ENCODE measurements at places on chromosomes 5 and 9.

DNA sequence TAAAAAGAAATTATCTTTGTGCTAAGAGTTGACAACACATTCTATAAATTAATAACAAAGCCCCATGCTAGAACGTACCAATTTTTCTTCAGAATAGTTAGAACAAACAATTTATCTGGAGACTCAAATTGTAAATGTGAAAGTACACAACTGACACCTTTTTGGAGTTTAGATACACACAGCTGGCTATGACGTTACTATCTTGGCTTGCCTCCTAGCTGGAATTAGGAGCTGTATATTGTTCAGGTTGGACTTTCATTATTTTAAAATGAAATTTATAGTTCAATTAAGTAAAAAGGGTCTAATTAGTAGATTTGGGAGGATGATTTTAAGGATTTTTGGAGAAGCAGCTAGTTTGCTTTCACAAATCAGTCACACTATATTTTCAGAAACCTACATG is 393.9 kb upstream of the RIOK2 start:
- DNase-seq: no peak

DNA sequence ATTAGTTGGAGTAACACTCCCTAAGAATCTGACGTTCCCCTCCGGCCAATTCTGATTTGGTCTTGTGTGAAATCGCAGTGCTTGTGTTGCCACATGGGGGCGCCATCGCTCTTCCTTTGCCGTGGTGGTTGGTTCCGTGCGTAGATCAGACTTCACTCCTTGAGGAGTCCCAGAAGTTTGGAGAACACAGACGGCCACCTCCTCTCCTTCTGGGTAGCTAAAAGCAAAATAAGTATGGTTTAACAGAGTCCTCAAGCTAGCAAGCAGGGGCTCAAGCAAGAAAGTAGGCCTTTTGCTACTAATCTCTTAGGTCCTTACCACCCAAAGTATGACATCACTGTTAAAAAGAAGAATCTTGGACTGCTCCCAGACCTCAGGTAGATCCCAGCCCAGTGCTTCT is 59.5 kb downstream of the HSPA4 start:
- peak; percentile 41 for DNase-seq

DNA sequence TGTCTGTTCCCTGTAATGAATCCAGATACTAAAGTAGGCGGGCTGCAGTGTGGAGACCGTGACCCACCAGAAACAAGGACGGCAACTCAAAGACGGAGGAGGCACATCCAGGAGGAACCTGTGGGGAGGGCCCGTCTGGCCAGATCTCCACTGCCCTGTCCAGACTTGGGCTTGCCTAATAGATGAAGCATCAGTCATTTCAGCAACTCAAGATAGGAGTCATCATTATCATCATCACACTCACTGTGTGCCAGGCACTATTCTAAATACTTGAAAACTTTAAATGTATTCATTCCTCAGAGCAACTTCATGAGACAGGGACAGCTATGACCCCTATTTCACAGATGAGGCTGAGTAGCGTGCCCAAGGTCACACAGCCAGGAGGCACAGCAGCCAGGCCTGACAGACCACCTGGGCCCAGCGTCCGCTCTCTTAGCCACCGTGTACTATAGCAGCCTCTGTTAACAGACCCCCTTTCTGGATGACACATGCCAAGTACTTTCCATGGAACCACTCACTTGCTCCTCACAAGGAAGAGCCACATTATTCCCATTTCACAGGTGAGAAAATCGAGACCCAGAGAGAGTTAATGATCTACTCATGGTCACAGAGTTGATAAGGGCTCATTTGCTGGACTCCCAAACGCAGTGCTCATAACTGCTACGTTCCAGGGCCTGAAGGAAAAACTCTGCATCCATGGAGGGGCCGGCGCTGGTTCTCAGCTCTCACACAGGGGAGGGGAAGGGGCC is 4.9 kb upstream of the IL4 start:
- DNase-seq: no peak

DNA sequence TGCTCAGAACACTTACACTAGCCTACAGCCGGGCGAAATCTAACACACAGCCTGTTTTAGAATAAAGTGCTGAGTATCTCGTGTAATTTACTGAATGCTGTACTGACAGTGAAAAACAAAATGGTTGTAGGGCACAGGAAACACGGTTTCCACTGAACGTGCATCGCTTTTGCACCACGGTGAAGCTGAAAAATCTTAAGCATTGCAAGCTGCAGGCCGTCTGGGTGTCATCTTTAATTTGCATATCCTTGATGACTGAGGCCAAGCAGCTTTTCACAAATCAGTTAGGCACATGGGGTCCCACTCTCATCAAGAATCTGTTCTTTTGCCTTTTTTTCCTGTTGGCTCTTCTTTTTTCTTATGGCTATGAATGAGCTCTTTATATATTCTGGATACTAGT is 58.2 kb downstream of the CAMSAP1 start:
- no peak for DNase-seq

GRCh38 chr5:23703940-23704855 is 196.8 kb downstream of the PRDM9 start:
- no peak for DNase-seq

DNA sequence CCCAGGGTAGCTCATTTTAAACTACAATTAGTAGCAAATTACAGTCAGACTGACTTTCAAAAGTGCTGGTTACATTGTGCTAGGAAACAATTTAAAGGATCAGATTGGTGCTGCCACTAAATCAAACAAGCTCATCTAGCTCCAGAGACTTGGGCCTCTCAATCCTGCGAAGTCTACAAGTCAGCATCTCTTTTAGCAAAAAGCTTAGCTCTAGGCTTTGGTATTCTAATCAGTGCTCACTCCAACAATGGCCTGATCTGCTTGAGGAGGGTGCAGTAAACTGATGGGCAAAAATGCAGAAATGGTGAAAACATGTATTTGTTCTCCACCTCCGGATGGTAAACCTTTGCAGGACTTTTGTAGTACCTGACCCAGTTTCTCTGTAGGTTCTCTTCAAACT is 47.0 kb upstream of the SEMA6A start:
- no peak for DNase-seq

DNA sequence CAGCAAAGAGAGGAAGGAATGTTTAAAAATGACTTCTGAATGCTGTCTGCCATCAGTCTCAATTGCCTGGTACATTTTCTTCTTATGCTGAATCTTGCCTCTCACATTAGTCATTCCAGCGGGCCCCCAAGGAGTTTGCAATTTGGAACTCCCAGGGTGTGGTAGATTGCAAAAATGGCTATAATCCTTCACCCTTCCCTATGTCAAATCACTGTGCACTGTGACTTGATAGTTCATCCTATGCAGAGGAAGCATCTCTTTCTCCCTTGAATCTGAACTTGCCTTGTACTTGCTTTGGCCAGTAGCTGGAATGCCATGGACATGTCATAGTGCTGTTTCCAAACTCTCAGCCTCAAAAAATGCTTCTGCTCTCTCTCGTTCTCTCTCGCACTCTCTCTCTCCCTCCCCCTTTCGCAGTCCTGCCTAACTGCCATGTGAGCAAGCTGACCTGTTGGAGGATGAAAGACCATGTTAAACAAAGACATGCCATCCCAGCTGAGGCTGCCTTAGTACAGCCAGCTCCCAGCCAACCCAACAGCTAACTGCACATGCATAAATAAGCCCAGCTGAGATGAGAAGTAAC is 284.0 kb upstream of the TLE4 start:
- DNase-seq: no peak

DNA sequence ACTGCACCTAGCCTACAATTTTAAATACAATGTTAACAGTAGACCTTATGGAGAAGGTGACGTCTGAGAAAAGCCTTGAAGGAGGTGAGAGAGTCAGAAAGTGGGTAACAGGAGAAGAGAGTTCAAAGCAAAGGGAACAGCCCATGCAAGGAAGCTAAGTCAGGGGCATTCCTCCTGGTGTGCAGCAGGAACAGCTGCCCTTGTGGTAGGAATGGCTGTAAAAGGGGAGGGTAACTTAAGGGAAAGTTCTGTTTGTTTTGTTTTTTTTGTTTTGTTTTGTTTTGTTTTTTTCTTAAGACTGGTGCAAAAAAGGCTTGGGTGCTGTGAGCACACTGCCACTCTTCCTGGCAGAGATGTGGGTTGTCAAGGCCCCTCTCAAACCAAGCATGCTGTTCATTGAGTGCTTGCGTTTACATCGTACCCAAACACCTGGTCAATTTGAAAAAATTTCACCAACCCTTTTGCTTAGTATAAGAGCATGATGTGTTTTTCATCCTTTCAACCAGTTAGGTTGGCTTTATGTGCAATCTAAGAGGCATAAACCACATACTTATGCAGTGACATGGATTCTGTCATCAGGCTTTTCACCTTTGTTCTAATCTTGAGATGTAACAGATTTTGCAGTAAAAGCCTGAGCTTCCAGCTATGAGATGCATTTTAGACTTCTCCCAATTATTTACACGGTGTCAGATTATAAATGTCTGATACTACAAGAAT is 279.7 kb downstream of the GLIS3 start:
- no peak for DNase-seq

DNA sequence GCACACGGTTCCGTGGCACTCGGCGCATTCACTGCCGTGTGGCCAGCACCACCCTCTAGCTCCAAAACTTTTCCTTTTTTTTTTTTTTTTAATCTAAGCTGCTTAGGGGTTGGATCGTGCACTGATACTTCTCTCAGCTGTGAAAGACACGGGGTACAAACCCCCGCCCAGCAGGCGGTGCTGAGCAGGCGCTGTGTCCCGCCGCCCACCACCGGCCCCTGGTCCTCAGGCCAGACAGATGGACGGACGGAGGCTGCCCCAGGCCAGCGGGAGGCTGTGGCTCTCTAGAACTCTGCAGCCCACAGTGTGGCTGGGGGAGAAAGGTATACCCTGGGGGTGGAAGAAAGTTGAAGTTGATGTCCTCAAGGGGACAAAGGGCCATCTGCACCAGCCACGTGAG is 6.2 kb downstream of the AGPAT2 start:
- no peak for DNase-seq

DNA sequence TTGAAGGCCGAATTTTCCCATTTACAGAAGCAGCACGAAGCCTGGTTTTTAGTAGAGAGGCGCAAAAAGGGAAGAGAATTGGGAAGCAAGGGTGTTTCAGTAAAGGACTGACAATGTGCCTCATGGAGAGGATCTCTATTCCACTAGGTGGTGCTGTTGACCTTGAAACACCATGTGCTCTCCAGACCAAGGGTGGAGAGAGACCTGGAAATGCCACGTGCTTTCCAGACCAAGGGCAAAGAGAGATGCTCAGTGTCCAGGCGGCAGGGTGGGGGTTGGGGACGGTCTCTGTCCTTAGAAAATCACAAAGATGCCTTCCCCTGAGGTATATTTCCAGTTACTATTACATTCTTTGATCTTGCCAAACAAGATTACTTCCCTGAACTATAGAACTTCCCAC is 425.3 kb downstream of the CSNK1G3 start:
- DNase-seq: no peak

GRCh38 chr5:75660678-75661465 is 49.6 kb downstream of the ANKDD1B start:
- DNase-seq: no peak

DNA sequence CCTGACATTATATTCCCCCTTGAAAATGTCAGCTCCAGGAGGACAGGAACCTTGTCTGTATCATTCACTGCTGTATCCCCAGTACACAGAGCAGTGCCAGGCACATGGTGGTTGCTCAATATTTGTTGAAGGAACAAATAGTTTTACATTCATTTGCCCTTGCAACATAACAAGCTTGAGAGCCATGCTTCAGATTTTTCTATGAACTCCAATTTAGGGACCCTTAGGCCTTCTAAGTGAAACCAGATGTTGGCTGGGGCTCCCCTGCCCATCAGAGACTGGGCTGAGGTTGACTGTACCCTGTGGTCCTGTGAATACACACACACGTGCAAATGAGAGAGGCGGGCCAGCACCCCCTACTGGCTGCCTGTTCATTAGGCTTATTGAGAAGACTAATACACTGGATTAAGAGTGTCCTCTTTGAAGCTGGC is 214.9 kb upstream of the WWC1 start:
- DNase-seq: no peak

- DNase-seq: no peak
Observed at GRCh38 chr5:171702135-171702770, 83.4 kb upstream of the SMIM23 start.

DNA sequence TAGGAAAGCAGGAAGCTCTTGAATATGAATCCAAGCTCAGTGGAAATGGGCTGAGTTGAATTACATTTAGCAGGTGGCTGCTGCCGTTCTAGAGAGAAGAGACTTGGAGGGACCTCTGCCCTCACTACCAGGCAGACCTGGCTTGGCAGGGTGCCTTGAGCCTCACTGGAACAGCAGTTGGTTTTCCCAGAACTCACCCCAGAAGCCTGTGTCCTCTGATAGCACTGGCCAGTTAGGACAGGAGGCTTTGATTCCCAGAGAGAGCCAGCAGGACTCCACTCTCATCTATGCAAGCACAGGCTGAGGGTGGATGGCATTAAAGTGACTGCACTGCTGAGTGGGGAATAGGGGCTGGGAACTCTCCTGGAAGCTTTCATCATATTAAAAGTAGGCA is 54.8 kb downstream of the PWWP2A start:
- DNase-seq: no peak

DNA sequence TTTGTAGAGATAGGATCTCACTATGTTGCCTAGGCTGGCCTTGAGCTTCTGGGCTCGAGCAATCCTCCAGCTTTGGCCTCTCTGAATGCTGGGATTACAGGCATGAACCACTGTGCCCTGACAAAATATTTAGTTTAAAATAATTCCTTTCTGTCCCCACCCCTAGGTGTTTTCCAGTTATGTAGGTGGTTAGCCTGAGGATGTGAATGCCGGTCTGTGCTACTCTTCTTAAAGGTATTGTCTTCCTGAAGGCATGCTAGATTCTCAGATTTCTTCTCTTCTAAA is 56.7 kb upstream of the BASP1 start:
- no peak for DNase-seq

DNA sequence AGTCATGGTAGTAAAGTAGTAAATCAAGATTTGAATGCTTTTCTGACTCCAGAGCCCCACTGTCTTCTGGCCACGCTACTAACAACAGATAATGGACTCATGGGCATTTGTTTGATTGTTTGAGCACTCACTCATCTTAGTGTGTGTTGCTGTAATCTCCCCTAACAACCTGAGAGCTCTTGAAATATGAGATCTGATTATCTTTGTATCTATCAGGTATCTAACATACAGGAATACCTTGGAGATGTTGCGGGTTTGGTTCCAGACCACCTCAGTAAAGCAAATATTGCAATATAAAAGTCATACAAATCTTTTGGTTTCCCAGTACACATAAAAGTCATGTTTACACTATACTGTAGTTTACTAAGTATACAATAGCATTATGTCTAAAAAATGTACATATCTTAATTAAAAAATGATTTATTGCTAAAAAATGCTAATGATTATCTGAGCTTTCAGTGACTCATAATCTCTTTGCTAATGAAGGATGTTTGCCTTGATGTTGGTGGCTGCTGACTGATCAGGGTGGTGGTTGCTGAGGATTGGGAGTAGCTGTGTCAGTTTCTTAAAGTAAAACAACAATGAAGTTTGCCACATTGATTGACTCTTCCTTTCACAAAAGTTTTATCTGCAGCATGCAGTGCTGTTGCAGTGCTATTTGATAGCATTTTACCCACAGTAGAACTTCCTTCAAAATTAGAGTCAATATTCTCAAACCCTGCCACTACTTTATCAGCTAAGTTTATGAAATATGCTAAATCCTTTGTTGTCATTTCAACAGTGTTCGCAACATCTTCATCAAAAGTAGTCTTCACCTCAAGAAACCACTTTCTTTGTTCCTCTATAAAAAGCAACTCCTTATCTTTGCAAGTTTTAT is 92.2 kb downstream of the ZNF462 start:
- DNase-seq: no peak

GRCh38 chr9:112348257-112349007 is 15.0 kb upstream of the PTBP3 start:
- no peak for DNase-seq
